ENCODE measurements at places on chromosomes 2 and 18.

DNA sequence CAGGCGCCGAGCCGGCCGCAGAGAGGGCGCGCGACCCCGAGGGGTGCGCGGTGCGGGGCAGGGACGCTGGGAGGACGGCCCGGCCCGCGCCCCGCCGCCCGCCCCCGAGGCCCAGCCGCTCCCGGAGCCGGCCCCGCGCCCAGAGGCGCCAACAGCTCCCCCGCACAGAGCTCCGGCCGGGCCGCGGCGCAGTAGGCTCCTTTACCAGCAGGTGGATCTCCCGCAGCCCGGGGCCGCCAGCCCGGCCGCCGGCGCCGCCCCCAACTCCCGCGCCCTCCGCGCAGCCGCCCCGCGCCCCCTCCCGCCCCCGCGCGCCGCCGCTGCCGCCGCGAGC, 258 bp downstream of the MGAT4A start:
- DNase-seq, result no peak

DNA sequence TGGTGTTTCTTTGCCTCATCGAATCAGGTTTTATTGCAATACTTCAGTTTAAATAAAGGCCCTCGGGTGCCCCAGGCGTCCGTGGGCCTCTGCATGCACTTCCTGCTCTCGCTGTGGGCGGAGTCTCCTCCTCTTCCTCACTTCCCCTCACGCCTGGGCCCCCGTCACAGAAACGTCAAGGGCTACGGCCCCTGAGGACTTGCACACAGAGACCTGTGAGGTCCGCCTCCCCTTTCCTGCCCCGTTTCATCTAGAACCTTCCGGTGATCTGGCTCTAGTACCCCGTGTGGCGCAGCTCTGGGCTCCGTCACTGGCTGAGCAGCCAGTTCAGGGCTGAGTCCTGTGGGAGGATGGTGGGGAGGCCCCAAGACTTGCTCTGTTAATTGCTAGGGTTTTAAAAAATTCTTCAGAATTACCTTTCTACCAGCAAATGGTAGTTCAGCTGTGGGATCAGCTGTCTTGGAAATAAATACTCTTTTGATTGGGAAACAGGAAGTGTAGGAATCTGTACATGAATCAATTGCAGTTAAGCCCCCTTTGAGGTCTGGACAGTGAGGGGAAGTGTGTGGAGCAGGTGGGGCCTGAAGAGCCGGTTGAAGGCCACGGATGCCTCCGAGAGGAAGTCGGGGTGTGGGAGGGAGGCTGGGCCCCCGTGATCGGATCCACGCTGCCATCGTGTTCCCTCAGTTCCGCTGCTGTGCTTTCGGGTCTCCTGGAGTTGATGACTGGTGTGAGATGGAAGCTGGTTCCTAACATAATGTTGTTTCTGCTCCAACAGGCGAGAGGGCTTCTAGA, 10.2 kb downstream of the NFATC1 start:
- DNase-seq, result no peak

- DNase-seq, result no peak
Measured at GRCh38 chr2:239261356-239261755, 139.5 kb downstream of the HDAC4 start.

- DNase-seq, result no peak
Measured at GRCh38 chr2:101832114-101832513, 134.6 kb downstream of the MAP4K4 start.

GRCh38 chr2:3010001-3010400, 367.6 kb downstream of the EIPR1 start:
- no peak for DNase-seq

- DNase-seq, result no peak
Measured at GRCh38 chr2:198905881-198906612, 551.7 kb downstream of the SATB2 start.

- no peak for DNase-seq
Measured at GRCh38 chr2:236308855-236309668, 44.9 kb upstream of the ASB18 start.

DNA sequence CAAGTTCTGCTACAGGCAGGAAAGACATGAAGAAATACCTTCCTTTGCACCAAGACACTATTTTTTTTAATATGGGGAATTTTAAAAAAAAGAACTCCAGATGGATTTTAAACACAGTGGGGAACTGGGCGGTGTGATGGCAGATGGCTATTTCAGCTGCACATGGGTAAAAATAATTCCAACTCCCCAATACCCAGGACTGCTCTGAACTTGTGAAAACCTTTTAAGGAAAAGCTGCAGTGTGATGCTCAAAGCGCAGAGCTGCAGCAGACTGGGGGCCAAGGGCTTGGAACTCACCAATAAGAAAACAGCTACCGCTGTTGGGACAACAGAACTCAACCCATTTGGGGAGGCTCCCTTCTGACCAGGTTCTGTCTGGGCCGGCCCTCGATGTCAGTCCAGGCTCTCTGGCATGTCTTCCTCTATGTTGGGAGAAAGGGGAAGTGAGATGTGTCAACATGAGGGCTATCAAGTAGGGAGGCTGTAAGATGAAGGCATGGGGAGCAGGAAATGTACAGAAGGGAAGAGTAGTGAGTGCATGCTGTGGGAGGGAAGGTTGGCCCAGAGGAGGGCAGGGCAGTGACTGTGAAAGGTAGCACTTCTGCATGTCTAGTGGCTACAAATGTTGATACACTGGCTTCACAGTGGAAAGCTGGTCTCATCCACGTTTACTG, 64.0 kb upstream of the SLC14A2 start:
- no peak for DNase-seq

- DNase-seq, result no peak
Measured at GRCh38 chr18:45165176-45165713, 450.0 kb upstream of the SLC14A2 start.

GRCh38 chr2:195734395-195734794, 77.4 kb downstream of the SLC39A10 start:
- DNase-seq, result no peak

- no peak for DNase-seq
Measured at GRCh38 chr2:107133412-107133811, 247.4 kb upstream of the ST6GAL2 start.

DNA sequence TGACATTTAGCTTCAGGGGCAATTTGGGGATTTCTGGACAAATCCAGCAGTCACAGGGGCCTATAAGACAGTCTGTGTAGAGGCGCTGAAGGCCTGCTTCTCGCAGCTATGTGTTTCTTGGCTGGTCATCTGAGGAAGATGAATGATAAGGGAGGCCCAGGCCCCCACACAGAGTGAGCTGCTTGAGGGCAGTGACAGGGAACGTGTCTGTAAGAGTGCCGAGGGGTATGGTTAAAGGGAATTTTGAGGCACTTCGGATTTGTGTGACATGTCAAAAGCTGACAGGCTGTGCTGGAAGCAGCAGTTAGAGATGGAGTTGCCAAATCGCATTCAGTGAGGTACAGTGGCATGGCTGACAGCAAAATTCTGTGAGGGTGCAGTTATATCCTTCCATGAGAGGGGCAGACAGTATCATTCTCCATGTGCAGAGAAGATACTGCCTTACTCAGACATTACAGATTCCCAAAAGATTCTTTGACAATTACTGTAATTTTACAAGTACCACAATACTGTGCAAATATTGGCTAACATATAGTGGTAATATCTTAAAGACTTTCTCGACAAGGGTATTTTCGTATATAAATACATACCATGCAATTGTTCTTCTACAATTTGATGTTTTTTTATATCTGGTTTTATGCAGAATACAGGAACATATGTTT, 74.0 kb downstream of the CERS6 start:
- DNase-seq, result no peak

GRCh38 chr2:175205523-175205922, 24.0 kb upstream of the ATP5MC3 start:
- DNase-seq, result no peak

DNA sequence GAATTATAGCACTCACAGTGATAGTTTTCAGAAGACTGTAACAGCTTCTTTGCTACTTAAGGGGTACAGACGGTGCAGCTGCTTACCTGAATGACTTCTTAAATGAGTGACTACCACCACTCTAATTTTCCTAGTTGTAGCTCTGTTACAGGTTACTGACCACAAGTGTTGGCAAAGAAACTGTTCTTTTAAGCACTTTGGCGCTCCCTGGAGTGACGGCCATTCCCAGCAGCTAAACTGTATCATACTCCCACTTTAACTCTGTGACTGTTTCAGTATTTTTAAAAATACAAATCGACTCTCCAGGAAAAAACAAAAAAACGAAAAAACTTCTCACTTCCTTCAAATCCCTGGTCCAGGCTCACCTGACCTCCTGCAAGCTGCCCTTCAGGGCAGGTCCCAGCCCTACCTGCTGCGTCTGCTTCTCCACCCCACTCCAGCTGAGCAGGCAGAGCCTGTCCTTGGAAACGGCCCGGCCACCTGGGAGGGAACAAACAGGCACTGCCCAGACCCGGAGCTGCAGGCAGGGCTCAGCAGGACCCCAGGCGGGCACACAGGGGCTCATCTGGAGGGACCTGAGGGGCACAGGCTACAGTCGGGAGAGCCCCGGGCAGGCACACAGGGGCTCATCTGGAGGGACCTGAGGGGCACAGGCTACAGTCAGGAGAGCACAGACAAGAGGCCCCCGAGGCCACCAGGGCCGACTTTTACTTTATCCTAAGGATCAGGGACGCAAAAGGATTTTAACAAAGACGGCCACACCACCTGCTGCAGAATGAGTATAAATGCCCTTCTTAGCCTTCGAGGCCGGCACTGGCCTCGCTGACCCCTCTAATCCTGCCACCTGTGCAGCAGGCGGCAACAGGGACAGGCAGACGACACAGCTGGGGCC, 24.5 kb downstream of the SLC66A2 start:
- no peak for DNase-seq

- no peak for DNase-seq
Measured at GRCh38 chr2:135703300-135703699, 38.4 kb upstream of the UBXN4 start.

DNA sequence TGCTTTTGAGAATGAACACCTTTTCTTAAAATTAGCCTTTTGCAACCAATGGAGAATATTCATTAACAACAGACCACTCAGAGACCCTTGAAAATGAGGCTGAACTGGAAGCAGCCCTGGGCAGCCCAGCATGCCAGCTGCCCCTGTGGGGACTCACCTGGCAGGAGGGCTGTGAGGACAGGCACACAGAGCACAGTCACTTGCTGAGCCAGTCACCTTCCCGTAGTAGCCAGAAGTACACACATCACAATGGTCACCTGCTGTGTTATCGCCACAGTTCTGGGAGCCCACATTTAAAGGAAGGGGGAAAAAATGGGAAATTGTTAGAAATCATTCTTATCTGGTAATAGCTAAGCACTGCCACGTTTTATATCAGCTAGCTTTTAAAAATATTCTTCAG, 115.5 kb downstream of the LAMA1 start:
- DNase-seq, result no peak

DNA sequence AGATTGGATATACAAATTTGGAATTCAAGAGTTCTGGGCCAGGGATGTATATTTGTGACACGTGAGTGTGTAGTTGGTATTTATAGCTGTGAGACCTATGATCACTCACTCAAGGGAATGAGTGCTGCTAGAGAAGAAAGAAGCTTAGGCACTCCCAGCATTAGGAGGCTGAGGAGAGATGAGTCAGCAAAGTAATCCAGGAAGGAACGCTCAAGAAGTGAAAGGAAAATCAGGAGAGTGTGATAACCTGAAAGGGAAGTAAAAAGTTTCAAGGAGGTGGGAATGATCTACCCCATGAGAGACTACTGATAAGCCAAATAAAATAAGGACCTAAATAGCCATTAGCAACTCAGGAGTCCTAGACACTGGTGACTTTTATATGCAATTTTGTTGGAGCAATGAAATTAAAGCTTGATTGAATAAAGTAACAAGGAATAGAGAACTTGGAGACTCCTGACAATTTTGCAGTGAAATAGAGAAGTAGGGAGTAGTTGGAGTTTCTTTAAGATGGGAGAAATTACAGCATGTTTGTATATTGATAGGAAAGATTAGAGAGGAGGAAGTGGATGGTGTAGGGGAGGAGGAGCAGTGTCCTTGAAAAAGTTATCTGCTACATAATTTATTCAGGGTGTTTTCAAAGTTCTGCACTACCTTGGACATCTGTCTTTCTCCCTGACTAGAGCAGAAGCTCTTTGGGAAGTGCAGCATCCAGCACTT, 89.9 kb downstream of the UBE2E3 start:
- DNase-seq, result peak; percentile 24
